Activated T-helper 2 cell treated with anti-CD3 and anti-CD28 coated beads, Interferon-gamma antibody, Interleukin-2, Interleukin-4, amounts not matched to agents 10 μg/mL and 5 μg/mL and 100 μg/mL, durations not matched to agents 14 hours and 24 hours and 36 hours (primary cell): ENCODE measurements at places on chromosomes 3 and 15.

DNA sequence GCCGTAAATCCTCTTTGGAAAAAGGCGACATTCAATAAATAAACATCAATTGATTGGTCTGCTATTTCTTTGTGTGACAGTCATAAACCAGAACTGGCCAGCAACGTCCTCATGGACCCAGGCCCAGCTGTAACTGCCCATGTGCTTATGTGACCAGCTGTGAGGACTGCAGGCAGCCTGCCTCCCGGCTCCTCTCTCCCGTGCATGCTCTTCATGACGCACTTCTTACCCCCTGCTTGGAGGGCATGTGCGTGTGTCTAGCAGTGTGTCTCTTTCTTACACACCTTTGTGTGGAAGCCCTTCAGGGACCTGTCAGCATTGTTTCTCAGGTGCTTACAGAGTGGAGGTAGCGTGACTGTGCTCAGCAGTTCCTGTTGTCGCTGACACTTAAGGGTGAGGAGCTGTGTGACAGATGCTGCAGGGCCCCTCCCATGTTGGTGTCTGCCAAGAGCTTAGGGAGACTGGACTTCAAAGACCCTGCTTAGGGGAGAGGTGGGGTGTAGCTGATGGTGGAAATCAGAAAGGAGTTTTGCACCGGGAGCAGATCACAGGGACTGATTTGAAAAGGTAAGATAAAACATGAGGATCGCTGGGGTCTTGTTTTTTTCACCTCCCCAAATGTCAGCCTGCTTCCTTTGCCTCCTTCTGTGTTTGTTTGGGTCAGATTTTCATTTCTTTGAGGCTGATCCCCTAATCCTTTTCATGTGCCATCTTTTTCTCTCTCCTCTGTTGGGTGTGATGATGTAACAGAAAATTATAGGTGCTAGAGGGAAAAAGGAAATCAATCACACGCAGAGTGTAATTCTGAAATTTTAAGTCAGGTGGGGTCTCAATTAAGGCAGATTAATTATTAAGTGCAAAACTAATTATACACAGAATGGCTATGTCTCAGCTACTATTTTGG is 2.1 kb downstream of the PODXL2 start:
- DNase-seq = no peak

GRCh38 chr3:48633743-48634142 is 1.5 kb downstream of the SLC26A6 start:
- DNase-seq = no peak

- no peak for DNase-seq
Observed at GRCh38 chr3:125118600-125118999, 62.8 kb upstream of the HEG1 start.

GRCh38 chr15:101407439-101407838 is 82.1 kb downstream of the PCSK6 start:
- no peak for DNase-seq

DNA sequence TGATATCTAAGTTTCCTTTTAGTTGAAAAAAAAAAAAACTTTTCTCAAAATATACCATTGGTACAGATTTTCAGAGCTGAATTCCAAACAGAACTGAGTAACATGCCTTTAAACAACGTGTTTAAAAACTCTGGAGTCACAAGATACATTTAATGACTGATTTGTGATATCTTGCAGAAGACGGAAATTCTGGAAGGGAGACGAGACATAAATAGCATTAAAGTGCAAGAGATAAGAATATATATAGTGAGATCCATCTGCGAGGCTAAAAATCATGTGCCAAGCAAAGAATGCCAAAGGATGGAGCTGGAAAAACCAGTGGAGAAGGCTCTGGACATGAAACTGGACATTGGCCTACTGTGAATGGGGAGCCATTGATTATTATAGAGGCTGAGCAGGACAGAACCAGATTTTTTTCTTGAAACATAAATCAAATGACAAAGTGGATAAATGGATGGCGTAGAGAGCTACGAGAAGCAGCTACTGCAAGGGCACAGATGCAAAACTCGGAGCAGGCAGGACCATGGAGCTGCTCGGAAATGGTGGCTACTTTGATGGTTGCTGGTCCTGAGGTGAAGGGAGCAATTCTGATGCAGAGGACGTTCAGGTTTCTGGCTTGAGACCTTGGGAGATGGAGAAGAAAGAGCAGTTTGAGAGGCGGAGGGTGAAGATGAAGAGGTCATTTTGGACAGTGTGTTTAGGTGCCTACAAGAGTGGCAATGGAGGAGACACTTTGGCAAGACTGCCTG is 88.8 kb downstream of the CPN2 start:
- no peak for DNase-seq

DNA sequence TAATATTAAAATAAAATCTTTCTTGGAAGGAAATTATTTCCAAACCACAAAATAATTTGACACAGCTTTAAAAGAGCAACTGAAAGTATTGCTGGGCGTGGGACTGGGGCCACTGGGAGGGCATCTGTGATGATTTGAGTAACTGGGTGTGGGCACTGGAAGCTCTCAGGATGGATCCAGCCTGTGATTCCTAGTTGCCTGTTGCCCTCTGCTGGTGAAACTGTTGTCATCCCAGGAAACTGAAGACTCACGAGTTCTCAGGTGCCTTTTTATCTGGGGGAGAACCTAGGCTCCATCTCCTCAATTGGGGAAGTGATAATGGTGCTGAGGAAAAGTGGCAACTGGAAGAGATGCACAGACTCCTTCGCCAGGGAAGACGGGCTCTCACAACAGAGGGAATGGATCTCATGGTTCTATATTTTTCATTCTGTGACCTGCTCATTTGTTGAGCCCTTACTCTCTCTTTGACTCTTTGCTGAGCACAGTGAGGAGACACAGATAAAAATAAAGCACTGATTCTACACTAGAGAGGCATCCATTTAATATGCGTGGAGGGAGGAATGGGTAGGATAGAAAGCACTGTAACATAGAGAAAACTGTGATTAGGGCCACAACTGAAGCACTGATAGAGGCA is 61.6 kb downstream of the TPRG1 start:
- no peak for DNase-seq
